Heart left ventricle (tissue), 16 donors: ENCODE measurements at places on chromosomes 12 and 14. TPM values are rescaled to one million over a fixed set of nuclear protein-coding genes. Genes with fewer than 3 reads are reported as not detected.

- DNase-seq = no peak
These were observed 109.7 kb downstream of the TMTC3 start for GRCh38 chr12:88251798-88252197.

PLA2G1B gene
- total RNA-seq = 0.93 TPM

PMEL gene
- total RNA-seq = 0.56 TPM

- DNase-seq = no peak
These were observed 2.0 kb downstream of the ANO4 start for GRCh38 chr12:100796621-100797020.
